ENCODE measurements at places on chromosomes 3 and 15. TPM values are rescaled to one million over a fixed set of nuclear protein-coding genes. Genes with fewer than 3 reads are reported as not detected.

The EOMES gene
- 0.09 TPM for total RNA-seq

GRCh38 chr3:78951342-78951945 is 816.4 kb downstream of the ROBO1 start:
- DNase-seq: no peak

The PCSK6 gene
- 66.2 TPM for total RNA-seq

The CCDC33 gene
- 0.46 TPM for total RNA-seq

GRCh38 chr15:38263996-38264395 is 11.4 kb downstream of the SPRED1 start:
- no peak for DNase-seq

GRCh38 chr15:90231028-90232017 is 2.4 kb downstream of the CIB1 start:
- DNase-seq: peak; percentile 62

DNA sequence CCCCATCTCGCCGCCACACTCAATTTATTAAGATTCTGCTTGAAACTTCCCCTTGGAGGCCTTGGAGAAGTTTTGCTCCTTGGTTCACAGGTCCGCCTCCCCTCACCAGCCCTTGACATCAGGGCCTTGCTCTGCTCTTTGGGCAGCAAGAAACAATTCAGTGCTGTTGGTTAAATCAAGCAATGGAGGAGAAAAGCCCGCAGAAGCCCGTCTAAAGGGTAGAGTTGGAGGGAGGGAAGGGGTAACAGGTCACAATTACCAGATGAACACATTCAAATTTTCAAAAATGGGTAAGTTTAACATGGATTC is 429 bp downstream of the PARP9 start:
- DNase-seq: no peak

The UNC45A gene
- total RNA-seq: 53.0 TPM

DNA sequence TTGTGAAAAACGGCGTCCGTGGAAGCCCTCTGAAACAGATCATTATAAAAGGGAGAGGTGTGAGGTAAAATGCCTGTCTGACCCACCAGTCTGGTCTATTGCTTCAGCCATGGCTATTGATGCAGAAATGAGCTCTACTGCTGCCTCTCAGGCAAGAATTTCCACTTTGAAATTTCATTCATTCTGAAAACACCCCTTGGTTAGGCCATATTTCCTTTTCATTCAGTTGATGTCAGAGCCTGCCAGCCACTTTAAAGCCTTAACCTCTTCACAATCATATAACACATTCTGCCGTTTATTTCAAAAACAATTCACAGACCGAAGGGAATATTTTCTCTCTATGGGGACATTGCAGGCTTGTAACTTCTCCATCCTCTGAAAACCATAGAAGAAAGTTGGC is 71.9 kb downstream of the FOXB1 start:
- DNase-seq: no peak

DNA sequence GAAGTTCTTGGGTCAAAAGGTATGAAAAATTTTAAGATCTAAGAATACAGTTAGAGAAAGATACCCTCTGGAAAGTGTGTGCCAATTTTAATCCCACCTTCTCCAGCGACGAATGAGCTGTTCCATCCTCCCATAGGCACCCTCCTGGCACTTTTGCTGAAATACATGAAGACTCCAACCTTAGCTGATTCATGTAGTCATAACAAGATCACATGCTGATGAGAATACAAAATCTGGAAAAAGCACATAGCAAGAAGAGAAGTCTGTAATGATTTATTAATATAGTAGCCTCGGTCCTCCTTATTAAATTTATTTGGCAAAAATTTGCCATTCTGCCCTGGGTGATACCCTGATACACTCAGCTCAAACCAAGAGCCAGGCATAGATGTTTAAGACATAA is 88.9 kb downstream of the CCR1 start:
- DNase-seq: no peak

The CYP8B1 gene
- not detected for total RNA-seq

The FOXL2NB gene
- total RNA-seq: not detected

The NR1I2 gene
- total RNA-seq: 90.8 TPM

The KNL1 gene
- 8.0 TPM for total RNA-seq

GRCh38 chr3:81874738-81875137 is 113.3 kb upstream of the GBE1 start:
- DNase-seq: no peak

- no peak for DNase-seq
Observed at GRCh38 chr15:95375281-95375680, 955.2 kb upstream of the NR2F2 start.

DNA sequence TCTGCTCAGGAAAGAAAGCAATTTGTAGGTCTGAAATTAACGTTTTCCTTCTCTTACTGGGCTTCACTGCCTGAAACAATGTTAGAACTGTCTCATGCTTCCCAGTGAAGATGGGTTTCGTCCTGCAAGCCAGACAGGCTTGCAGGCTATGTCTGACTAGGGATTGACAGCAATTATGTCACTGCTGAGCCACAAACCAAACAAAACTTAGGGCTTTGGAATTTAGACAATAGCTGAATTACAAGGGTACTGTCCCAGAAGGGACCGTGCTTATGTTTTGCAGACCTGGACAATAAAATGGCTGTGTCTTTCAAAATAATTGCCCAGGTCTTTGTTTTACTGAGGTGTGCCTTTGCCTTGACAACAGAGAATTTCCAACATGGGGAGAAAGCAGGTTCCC is 46.3 kb upstream of the CCDC80 start:
- DNase-seq: no peak

DNA sequence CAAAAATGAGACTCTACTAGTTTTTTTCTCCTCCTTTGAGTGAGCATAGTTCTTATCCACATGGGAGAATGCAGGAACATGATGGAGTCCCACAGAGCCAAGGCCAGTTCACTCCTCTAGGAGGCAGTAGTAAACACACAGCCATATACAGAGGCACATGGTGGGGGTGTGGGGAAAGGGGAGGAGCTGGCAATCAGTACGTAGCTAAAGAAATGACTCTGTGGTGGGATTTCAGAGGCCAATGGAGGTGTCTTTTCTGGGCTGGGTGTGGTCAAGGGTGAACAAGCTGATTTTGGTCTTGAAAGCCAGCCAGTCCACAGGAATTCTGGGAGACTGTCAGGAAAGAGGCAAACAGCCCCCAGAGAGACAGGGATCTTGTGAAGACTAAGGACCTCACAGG is 6.6 kb upstream of the RAB11A start:
- DNase-seq: peak; percentile 37

- peak; percentile 65 for DNase-seq
Observed at GRCh38 chr3:157120071-157120892, 39.7 kb downstream of the CCNL1 start.

DNA sequence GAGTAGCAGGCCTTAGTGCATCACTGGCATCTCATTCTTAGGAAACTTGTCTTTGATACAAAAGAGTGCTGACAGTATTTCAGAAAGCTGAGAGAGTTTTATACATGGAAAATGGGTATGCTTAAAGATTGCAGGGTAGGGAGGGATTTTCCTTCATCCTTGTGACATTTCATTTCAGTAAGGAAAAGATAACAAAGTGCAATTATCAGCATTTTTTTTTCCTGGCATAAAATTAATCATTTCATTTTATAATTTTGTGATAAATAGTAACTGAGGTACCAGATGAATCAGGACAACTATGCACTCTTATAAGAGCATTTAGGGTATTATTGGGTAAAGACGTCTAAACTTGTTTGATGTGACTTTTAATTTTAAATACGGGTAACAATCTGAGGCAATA is 10.3 kb downstream of the KBTBD8 start:
- no peak for DNase-seq

- no peak for DNase-seq
Observed at GRCh38 chr3:74027121-74027520, 402.4 kb upstream of the PDZRN3 start.

The LMOD3 gene
- 0.17 TPM for total RNA-seq

DNA sequence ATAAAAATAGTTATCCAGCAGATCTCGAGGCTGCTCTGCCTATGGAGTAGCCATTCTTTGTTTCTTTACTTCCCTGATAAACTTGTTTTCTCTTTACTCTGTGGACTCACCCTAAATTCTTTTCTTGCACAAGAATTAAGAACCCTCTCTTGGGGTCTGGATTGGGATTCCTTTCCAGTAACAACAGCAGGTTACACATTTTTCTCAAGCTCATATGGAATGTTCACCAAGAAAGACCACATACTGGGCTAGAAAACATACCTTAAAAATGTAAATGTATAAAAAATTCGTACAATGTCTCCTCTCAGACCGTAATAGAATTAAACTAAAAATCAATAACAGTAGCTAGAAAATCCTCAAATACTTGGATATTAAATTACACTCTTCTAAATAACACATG is 299.2 kb downstream of the CNTN3 start:
- DNase-seq: no peak

DNA sequence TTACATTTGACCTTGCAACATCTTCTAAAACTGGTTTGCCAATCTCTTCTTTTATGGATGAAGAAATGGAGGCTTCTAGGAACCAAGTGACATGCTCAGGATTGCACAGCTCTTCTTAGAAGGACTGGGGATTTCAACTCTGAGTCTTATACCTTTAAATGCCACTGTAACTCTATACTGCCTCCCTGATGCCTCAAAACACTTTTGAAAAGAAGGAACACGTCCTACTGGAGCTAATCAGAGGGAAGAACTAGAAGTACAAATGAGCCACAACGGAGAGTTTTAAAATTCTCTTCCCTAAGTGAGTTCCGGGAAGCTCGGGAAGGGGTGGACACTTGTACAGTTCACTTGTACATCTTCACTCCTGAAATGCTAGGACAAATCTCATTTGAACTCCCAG is 949 bp upstream of the MITF start:
- no peak for DNase-seq

GRCh38 chr3:46994801-46995731 is 15.6 kb downstream of the NBEAL2 start:
- DNase-seq: no peak

DNA sequence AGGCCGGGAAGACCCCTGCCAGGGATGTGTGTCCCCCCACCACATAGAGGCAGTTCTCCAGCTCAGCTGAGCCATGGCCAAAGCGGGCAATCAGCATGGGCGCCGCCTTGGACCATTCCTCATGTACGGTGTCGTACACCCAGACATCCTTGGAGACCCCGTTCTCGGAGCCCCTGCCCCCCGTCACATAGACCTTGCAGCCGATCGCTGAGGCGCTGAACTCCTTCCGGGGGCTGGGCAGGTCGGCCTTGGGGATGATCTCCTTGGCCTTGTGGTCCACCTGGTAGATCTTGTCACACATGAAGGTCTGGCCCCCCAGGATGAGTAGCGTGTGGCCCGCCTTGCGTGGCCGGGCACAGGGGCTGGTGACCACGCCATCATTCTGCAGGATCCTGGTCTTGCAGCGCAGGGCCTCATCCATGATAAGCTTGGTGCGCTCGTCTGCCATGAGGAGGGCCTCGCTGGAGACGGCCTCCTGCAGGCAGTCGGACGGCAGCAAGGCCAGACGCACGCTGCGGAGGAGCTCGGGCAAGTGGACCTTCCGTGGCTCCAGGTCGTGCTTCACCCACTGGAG is 26.0 kb downstream of the KLHL25 start:
- no peak for DNase-seq

The PLCB2 gene
- 6.0 TPM for total RNA-seq

DNA sequence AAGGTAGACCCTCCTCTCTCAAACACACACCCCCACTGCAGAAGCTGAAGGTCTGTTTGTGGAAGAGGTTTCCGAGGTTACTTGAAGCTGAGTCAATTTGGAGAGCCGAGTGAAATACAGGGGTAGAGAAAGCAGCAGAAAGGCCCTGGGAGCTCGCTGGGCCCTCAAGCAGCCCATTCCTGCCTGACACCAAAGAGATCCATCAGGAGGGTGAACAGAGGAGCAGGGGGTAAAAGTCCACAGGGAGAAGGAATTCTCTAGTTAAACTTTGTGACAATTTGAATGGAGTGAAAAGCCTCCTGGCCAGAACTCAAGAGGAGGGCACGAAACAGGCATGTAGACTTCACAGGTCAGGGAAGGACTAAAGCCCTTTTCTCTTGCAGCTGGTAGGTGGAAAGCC is 13.6 kb upstream of the SLC27A2 start:
- no peak for DNase-seq

GRCh38 chr3:8985411-8985831 is 22.1 kb upstream of the RAD18 start:
- DNase-seq: no peak

DNA sequence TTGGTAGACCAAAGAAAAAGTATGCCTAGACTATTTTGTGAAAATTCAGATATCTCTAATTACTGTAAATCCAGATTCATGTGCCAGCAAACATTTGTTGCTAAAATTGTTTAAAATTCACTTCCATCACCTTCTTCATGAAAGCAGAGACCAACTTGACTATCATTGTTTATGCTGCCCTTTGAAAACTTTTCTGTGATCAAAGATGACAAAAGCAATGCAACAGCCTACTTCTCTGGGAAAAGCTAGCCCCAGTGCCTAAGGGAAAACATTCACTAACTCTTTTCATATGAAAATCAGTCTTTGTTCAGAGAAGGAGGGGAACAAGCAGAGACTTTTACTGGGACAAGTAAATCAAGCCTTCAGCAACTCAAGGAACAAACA is 178.0 kb upstream of the P2RY1 start:
- no peak for DNase-seq

GRCh38 chr3:99854756-99855298 is 37.2 kb downstream of the CMSS1 start:
- DNase-seq: no peak

The SPATA12 gene
- total RNA-seq: not detected

GRCh38 chr3:171951597-171951996 is 87.8 kb upstream of the FNDC3B start:
- no peak for DNase-seq

The EMC7 gene
- 67.4 TPM for total RNA-seq

The CCDC191 gene
- 3.4 TPM for total RNA-seq

DNA sequence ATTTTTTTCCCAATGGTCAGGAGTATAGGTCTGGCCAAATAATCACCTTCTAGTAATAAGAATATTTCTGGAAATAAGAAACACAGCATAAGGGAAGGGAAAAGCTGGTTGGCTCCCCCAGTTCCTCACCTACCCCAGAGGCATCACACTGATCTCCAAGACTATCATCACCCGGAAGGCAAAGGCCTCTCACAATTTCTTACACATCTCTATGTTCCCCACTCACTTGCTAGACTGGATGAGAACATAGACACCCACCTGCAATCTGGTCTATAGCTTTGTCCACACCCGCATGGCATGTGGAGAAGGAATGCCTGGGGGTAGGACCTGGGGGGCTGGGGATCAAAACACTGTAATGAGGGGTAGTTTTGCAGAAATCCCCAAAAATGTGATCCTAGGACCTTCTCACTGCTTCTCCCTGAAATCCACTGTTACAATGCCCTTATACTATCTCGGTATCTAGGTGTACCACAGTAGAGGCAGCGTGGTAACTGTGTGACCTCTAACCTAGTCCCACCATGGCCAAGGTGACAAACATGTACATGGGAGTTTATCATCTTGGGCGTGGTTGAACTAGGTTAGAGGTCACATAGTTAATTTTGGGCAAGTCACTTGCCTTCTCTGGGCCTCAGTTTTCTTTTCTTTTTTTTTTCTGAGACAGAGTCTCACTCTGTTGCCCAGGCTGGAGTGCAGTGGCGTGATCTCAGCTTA is 29.5 kb upstream of the NRROS start:
- DNase-seq: no peak

The TTC21A gene
- total RNA-seq: 4.5 TPM

The EHD4 gene
- total RNA-seq: 42.7 TPM

The SIDT1 gene
- 65.7 TPM for total RNA-seq

The CCR2 gene
- total RNA-seq: 3.7 TPM

The DAPK2 gene
- total RNA-seq: 58.3 TPM

All from left colon (tissue), 2 donors.